ENCODE measurements at places on chromosomes 5 and 9.

DNA sequence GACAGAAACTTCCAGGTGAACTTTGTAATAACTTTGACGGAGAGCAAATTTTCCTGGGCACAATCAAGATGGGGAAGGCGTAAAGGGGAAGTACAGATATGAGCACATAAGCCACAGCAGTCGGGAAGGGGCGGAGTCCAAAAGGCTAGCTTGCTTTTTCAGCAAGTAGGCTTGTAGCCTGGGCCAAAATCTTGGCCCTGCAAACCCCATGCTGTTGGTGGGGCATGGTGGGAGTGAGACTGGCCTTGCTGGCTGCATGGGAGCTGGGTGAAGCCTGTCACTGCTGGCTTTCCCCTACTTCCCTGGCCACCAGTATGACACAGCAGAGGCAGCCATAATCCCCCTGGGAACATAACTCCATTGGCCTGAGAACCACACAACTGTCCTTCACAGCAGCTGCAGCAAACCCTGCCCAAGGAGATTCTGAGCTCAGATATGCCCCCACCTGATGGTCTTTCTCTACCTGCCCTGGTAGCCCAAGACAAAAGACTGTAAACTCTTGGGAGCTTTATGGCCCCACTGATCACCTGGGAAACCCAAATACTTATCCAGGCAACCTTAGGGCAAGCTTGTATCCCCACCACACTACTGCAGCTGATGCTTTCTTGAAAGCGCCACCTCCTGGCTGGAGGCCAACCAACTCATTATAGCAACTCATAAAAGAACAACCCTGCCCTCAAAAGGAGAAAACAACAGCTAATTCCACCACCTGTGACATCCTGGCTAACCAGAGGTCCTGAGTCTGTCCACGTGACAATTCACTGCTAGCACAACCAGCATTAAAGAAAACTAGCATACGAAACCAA lies 24.0 kb downstream of the DCTN4 start:
- no peak for DNase-seq

- DNase-seq: no peak
Observed at GRCh38 chr5:51279983-51280706, 103.1 kb upstream of the ISL1 start.

DNA sequence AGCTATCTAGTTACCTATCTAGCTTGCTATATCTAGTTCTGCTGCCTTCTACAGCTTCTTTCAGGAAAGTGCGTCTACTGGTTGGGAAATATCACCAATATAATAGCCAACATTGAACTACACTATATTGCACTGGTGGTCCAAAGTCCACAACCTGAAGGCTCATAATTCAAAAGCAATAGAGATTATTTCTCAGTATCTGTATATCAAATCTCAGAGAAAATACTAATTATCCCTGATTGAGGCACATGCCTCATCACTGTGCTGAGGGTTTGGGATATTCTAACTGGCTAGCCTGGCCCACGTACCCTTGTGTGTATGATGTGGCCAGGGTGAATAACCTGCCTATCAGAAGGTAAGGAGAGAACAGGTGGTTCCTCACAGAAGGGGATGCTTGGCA lies 53.8 kb downstream of the SH3RF2 start:
- DNase-seq: no peak

GRCh38 chr5:40775085-40775845 lies 19.5 kb upstream of the TTC33 start:
- DNase-seq: peak; percentile 86

GRCh38 chr5:35773967-35774366 lies 82.7 kb upstream of the IL7R start:
- DNase-seq: no peak

GRCh38 chr5:149423049-149423793 lies 44.1 kb upstream of the IL17B start:
- DNase-seq: no peak

DNA sequence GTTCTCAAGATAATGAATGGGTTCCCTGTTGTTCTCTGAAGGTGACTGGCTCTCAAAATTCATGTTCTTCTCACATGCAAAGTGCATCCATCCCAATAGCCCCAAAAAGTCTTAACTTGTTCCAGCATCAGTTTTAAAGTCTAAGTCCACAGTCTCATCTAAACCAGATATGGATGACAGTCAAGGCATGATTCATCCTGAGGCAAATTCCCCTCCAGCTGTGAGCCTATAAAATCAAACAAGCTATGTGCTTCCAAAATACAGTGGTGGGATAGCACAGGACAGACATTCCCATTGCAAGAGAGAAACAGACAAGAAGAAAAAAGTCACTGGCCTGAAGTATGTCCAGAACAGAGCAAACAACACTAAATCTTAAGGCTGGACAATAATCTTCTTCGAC lies 25.4 kb downstream of the FBXO10 start:
- DNase-seq: no peak

- DNase-seq: no peak
Observed at GRCh38 chr5:102715082-102715807, 39.9 kb upstream of the PAM start.

- no peak for DNase-seq
Observed at GRCh38 chr5:59164041-59164830, 581.4 kb downstream of the RAB3C start.

- no peak for DNase-seq
Observed at GRCh38 chr9:71821405-71821804, 53.1 kb upstream of the CEMIP2 start.

DNA sequence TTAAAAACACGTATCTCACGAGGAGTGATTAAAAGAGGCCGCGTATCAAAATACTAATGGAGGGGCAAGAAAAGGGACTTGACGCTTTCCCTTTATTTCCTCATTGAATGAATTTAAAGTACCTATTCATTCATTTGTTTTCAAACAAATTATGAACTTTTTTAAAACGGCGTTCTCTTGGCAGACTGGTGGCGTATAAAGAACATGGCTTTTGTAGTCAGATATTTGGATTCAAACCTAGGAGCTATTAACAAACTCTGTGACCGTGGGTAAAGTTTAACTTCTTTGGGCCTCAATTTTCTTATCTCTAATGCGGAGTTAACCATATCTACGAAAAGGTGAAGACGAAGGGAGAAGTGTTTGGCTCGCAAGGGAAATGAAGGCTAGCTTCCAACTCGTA lies 876 bp downstream of the CAAP1 start:
- no peak for DNase-seq

GRCh38 chr9:25752398-25752797 lies 74.2 kb upstream of the TUSC1 start:
- no peak for DNase-seq

GRCh38 chr5:100970646-100971255 lies 67.7 kb upstream of the ST8SIA4 start:
- no peak for DNase-seq

DNA sequence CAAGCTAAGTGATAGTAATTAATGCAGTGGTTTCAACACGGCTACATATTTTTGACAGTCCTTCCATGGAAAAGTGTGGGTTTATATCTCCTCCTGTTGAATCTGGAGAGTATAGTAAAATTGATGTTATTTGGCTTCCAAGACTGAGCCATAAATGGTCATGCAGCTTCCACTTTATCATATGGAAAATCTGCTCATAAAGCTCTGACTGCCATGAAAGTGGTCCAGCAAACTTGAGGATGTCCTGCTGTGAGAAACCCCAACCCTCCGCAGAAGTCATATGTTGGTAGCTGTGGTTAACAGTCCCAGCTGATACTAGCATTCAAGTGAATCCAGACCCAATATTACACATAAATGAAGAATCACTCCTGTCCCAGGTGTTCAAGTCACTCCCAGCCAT lies 378.3 kb downstream of the KCTD16 start:
- no peak for DNase-seq

GRCh38 chr5:52922384-52922783 lies 66.8 kb upstream of the ITGA2 start:
- peak; percentile 29 for DNase-seq

- no peak for DNase-seq
Observed at GRCh38 chr9:110143950-110144545, 63.9 kb downstream of the C9orf152 start.

- DNase-seq: no peak
Observed at GRCh38 chr5:31322946-31323345, 129.5 kb downstream of the CDH6 start.

DNA sequence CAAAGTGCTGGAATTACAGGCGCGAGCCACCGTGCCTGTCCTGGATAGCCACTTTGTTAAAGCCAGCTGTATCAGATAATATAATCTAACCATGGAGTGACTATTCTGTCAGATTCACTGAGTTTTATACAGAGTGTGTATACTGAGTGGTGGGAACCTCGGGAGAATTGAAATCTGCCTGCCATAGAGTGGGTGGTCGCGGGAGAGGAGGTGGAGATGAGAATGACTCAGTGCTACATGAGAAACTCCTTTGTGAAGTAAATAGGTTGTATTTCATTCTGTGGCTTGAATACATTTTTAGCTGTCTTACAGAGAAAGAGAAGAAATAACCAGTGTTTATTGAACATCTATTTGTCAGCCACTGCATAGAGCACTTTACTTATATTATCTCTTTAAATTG lies 26.4 kb downstream of the ATP6V0E1 start:
- no peak for DNase-seq

- no peak for DNase-seq
Observed at GRCh38 chr9:37198039-37198729, 77.8 kb downstream of the ZCCHC7 start.

DNA sequence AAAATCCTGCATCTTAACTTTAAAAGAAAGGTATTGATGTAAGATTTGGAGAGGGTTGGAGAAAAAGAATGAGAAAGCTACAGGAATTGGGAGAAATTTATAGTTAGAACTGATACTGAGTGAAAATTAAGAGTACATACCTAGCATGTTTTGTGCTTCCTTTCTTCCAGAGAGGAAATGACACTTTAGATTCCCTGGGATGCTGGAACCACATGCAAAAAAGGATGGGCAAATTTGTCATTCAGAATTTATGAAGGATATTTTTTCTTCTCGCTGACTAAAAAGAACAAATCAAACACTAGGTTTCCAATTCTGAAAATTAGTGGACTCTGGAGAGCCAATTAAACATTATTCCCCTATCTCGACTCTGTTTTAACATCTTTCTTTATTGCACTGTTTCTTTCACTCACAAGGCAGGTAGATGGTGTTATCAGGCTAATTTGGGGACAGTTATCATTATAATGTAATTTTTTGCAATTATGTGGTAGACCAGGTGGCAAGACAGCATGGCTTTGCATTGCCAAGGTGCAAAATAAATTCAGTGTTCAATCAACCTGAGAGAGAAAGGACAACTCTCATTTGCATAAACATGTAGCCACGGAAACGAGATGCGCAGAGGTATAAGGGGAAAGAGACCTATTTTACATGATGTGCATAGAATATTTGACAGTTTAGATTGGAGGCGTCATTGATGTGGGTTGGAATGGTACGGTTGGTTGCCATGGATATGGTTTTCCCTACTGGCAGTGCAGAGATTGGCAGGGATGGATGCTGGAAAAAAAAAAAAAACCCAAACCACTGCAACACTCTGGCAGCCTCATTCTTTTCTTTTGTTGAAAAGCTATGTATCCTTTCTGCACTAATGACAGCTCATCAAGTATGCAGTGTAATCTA lies 320.4 kb upstream of the CCNH start:
- no peak for DNase-seq

DNA sequence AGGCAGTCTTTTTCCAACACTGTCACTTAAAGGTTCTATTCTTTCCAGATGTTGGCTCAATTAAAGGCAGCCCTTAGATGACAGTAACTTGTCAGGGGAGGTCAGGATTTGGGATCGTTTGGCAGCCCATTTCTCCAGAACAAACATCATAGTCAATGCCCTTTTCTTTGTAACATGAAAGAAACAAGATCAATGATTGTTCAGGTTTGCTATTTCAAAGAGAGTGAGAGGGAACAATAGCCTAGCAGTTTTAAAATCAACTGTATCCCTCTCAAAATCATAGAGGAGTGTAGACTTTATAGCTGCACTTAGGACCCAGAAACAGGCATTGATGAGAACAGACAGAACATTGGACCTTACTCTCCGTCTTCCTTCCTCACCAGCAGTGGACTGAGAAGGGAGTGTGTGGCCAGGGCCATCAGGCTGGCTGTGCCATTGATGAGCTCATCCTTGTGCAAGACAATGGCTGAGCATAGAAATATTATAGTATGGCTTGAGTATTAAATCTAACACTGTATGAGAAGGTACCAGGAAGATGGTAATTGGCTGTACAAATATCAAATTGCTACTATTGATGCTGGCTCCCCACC lies 130.0 kb downstream of the PIP5K1B start:
- DNase-seq: no peak

GRCh38 chr5:861442-862366 lies 10.9 kb upstream of the ZDHHC11 start:
- DNase-seq: no peak

DNA sequence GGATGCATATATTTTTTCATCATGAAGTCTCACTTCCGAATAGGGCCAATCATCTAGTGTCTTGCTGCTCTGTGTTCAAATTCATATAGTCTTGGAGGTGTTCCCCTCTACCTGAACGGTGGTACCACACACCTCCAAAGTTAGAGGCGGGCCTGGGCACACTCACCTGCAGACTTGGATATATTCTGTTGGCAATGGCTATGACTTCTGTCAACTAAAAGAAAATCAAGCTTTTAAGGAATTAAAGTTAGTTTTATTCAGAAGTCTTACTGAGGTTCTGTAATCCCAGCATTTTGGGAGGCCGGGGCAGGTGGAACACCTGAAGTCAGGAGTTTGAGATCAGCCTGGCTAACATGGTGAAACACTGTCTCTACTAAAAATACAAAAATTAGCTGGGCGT lies 2.6 kb upstream of the NIPAL4 start:
- no peak for DNase-seq

DNA sequence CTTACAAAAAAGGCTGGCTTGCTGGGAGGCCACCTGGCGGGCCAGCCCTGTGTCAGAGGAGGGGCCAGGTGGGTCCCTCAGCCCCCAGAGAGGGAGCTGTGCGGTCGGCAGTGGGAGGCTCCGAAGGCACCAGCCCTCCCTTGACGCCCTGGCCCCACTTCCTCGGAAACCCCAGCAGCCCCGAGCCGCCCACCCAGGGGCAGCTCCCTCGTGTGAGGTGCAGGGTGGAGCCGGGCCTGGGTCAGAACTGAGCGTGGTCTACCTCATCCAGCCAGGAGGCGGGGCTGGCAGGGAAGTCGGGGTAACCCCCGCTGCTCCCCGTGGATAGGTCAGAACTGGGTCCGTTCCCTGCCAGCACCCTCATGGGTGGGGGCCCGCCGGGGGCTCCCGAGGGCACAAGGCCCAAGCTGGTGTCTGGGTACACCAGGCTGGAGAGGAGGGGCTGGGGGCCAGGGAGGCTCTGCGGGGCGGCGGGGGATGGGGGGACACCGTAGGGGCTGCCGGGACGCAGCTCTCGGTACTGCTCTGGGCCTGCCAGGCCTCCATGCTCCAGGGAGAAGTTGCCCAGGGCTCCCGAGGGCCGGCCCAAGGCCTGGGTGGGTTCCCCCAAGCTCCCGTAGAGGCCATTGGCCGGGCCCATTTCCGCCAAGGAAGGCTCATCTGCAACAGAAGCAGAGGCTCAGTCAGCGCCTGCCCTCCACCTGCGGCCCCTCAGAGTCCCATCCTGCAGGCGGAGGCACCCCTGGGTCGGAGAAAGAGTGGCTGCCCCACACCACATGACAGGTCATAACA lies 7.6 kb downstream of the LHX3 start:
- DNase-seq: no peak

DNA sequence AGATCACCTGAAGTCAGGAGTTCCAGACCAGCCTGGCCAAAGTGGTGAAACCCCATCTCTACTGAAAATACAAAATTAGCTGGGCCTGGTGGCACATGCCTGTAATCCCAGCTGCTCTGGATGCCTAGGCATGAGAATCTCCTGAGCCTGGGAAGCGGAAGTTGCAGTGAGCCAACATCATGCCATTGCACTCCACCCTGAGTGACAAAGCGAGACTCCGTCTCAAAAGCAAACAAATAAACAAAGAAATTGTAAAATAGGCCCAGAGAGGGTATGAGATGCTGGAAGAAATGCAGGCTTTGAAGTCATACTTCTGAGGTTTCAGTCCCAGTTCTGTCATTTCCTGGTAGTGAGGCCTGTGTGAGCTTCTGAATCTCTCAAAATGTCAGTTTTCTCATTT lies 5.3 kb upstream of the ARHGEF37 start:
- DNase-seq: no peak
